ENCODE measurements at places on chromosomes 5 and 9.
A peak's percentile ranks its signal among the peaks of the same experiment; 100 is the strongest.

- no peak for DNase-seq
Measured at GRCh38 chr5:130323804-130324454, 419.7 kb downstream of the CHSY3 start.

DNA sequence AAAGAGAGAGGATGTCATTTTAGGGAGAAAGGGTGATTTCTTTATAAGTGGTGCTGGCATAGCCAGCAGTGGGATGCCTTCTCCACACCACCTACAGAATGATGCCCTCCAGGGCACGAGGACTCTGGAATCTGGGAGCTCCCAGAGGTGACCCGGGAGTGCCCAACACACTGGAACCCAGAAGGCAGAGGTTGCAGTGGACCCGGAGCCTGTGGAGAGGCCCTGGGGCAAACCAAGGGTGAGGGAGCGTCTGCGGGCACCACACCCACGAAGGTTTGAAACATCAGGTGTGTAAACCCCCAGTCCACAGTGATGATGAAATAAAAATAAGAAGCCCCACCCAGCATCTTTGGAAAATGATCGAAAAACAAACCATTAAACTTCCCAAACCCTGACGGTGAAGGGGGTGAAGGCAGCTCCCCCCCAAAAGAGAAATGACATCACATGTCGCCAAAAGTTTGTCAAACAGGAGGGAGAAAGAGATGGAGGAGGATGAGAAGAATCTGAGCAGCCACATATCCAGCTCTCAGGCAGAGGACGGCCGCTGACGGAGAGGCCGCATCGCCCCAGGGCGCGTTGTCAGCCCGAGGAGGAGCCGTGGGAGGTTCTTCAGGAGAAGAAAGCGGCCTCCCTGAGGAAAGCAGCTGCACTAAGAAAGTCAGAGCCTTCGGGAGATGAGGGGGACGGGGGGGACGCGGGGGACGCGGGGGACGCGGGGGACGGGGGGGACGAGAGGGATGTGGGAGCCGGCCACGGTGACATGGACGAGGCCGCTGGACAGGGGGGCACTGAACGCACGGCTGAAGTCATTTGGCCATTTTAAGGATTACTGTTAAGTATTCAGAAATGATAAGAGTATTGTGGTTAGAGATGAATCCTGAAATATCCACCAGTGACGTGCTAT lies 43.1 kb upstream of the NSMF start:
- DNase-seq = no peak

DNA sequence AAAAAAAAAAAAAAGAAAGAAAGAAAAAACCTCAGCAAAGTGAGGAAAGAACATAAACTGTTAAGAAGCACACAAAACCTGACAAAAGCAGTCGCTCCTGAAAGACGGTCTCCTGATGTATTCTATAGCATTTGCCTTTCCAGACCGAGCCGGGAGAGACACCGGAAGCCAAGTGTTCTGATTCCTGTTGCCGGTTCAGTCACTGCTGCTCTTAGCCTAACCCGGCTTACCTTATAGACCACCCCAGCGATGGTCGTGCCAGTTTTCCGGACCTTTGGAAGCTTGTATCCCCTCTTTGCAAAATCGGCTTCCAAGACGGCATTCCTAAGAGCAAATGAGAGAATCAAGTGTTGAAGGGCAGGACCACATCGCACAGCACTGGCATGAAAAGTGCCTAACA lies 630 bp downstream of the PSMB7 start:
- DNase-seq = no peak

DNA sequence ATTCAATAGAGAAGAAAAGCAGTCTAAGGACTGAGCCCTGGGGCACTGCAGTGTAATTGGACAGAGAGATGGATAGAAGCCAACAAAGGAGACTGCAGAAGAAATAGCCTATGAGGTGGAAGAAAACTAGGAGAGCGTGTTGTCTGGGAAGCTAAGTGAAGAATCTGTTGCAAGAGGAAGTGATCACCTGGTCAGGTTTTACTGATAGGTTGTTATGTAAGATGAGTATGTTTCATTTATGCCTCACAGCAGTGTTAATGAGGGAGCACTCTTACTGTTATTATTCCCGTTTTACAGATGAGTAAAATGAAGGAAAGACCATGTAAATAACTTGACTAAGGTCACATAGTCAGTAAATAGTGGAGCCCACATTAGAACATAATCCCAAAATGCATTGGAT lies 80.0 kb upstream of the GRHPR start:
- DNase-seq = no peak

DNA sequence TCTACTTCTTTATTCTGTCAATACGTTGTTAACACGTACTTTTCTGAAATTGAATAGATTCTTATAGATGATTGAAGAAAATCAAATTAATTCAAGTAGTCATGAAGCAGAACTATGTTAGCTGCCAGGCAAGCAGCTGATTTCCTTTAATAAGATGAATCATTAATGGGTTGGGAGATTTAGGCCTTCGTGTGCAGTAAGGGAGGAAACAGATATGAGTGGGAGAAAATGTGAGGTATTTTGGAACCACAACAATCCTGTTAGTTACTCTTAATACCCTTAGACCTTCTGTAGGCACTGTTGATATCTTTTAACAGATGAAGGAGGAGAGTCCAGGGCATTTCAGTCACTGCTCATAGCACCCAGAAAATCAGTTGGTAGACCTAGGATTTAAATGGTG lies 121.0 kb downstream of the AOPEP start:
- DNase-seq = peak; percentile 68

DNA sequence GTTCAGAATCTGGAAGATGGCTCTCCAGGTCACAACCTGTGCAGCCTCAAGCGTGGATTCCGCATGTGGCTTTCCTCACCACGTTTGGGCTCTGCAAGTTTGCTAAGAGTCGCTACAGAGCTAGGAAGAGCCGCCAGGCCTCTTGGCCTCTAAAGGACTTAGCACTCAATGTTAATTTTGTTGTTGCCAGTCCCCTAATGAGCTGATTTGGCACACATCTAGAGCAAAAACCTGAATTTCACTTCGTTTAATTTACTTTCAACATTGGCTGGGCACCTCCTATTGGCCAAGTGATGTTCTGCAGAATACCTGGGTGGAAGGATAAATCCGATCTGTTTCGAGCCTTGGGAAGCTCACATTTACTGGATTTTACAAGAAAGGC lies 65.8 kb upstream of the UNC5A start:
- no peak for DNase-seq

DNA sequence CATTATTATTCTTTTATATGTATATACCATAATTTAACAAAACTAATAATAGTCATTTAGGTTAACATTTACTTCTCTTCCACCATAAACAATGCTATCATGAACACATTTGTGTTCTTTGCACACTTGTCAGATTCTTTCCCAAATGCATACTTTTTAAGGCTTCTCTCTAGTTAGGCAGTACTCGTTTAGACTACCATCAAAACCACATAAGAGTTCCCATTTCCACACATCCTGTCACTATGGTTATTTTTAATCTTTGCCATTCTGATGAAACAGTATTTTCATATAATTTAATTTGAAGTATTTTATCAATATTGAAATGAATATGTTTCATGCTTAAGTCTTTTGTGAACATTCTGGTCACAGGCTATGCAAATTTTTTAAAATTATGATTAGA lies 15.1 kb downstream of the DROSHA start:
- DNase-seq = no peak

GRCh38 chr5:34570721-34571676 lies 85.1 kb upstream of the RAI14 start:
- DNase-seq = peak; percentile 92

DNA sequence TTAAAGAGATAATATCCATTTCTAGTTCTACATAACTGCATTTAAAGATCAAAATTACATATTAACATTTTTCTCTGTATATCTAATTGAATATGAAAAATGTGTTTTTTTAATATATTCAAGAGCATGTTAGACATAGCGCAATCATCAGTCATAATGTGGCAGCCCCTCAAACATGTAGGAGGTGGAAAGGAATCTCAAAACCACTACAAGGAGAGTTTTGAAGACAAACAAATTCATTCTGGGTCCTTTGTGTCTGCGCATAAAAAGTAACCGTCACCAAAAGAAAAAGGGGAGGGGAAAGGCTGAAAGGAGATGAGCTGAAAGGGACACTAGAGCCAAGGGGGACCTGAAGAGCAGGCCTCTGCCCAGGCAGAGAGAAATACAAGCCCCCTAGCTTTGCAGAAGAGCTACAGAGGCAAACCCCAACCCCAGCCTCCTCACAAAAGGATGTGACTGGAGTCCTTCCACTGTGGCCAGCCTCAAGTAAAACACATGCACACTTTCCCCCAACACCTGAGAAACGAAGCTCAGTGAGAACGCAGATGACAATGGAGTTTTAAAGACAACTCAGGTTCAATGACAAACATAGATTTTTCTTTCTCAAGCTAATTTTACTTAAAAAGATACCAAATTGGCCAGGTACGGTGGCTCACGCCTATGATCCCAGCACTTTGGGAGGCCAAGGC lies 62.0 kb downstream of the MAPKAP1 start:
- peak; percentile 43 for DNase-seq

DNA sequence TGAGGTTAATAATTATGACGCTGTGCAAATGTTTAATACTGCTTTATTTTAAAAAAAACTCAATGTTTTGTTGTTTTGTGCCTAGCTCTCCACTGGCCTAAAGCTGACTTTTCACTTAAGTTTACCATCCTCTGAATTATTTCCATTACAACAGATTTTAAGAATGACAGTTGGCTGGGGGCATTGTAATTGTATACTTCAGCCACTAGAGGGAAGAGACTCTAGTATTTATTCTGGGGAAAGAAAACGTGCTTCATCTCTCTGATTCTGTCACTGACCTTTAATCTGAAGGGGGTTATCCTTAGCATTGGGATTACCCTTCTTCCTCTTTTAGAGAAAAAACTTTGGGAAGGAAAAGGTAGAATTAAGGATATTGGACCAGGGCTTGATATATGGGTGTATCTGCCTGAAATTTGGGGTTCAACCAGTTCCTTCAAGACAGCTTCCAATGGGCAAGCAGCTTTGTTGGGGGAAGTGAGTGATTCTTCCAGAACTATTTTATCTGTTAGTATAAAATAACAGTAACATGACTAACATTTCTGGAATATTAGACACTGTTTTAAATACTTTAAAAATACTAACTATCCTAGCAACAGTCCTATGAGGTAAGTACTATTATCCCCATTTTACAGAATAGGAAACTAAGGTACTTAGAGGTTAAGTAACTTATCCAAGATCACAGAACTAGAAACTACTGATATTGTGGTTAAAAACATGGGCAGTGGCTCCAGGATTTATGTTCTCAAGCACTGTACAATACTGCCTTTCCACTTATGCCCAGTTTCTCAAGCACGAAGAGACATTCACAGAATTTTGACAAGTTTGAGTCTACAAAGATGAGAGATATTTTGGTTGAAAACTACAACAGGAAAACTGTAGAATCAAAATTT lies 208.4 kb downstream of the CD180 start:
- DNase-seq = peak; percentile 39

GRCh38 chr5:143077453-143078103 lies 307.4 kb downstream of the ARHGAP26 start:
- DNase-seq = no peak

- peak; percentile 75 for DNase-seq
Measured at GRCh38 chr9:16668734-16669295, 201.7 kb downstream of the BNC2 start.

- no peak for DNase-seq
Measured at GRCh38 chr9:123262338-123262737, 6.0 kb downstream of the STRBP start.

- DNase-seq = no peak
Measured at GRCh38 chr5:132301344-132302271, 7.4 kb downstream of the SLC22A4 start.

GRCh38 chr5:170769246-170769645 lies 14.3 kb upstream of the GABRP start:
- no peak for DNase-seq

DNA sequence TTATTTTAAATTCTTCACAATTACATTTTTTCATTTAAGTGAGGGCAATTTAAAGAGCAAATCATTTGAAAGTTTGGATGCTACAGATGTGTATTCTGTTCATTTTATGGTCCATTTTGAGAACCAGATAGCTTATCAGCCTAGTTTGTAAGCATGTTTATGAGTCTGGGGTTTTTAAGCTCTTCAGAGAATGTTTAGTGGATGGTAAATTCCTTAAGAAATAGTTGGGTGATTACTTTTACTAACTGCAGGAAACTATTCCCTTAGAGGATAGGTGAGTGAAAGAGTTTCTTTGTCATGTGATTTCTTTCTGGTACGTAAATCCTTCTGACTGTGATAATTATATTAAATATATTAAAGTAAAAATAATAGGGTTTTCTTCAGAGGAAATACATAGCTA lies 17.6 kb downstream of the RASGRF2 start:
- no peak for DNase-seq

DNA sequence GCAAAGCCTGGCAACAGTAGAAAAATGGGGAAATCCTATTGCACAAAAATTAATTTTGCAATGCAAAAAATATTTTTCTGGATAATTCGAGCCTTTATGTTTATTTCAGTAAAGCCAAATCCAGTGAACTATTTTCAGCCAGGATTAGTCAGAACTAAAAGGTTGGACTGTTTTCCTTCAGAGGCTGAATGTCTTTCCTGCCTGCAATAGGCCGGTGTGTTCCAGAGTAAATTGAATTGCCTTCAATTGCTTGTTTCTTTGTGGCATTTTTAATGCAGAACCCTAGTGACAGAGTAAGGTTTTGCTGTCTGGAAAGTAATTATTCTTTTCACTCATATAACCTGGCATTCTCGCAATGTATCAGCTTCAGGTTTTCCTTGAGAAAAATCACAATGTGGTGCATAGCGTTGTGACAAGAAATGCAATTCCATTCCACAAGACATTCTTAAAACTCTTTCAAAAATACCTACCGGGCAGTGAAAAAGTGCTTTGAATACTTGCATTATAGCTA lies 183.7 kb downstream of the GLIS3 start:
- DNase-seq = no peak

DNA sequence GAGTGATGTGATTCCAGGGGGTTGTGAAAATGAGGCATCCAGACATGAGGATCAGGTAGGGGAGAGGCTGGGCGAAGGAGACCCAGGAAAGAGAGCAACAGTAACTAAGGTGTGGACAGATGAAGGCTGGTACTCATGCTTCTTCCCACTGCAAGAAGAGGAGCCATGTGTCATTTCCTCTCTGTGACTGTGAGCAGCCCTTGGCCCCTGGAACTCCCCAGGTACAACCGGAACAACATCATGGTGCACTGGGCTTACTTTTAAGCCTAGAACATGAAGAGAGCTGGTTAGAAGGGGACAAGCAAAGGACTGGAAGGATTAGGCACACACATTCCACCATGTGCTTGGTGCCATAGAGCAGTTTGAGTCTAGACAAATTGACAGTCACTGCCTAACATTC lies 10.9 kb upstream of the IL12B start:
- DNase-seq = no peak

DNA sequence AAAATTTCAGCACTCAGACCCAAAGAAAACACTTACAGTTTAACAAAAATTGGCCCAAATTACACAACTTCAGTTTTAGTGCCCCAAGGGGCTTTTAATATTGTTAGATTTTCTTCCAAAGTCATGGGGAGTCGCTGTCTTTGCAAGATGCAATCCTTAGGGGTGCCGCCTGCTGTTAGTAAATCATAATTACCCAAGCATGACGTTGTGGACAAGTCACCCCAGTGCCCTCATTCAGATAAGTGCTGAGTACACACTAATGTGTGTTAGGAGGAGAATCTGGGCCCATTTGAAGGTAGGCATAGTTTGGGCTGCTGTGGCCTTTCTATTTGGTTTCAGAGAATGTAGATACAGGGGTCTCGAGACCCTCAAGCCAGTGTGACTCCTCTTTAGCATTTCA lies 138.1 kb downstream of the SV2C start:
- DNase-seq = no peak

- DNase-seq = no peak
Measured at GRCh38 chr5:151357097-151357496, 9.7 kb upstream of the SLC36A2 start.

- no peak for DNase-seq
Measured at GRCh38 chr9:35754264-35754663, at the start of gene MSMP. Gene MSMP, minus strand, starts transcription at chr9:35754276. Its CDS starts 147 bp downstream, at chr9:35754129.
